ENCODE measurements at places on chromosomes 11 and 22.

DNA sequence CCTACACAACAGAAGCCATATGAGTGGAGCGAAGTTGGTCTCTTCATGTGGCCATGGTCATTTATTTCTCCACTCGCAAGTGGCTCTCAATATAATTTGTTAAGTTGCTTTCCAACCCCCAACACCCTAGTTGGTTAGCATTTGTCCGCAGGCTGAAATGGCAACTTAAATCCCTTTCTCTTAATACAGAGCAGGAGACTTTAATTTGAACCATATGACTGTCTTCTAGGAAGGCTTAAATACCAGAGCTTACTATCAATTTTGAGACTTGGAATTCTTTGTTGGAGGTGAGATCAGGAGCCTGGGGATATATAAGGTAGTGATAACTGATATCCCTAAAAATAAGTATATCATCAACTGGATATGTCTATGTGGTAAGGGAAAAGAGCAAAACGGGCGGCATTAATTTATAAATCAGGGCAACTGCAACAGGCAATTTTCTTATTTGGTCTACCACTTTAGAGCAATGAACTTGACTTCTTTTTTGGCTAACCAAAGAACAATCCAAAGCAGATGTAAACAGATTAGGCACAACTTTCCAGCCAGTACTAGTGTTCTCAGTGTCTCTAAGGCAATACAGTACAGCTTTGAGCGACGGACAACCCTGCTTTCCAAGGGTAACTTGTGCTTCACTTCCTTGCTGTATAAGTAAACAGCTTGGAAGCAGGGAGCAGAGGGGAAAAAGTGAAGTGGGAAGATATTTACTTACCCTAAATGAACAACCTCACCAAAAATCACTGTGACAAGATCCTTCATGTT, 74.7 kb upstream of the APOA1 start:
- no peak for DNase-seq

- DNase-seq = no peak
Observed at GRCh38 chr11:128905345-128906184, 14.4 kb downstream of the KCNJ5 start.

GRCh38 chr11:57222239-57222638, 14.8 kb downstream of the APLNR start:
- DNase-seq = no peak

DNA sequence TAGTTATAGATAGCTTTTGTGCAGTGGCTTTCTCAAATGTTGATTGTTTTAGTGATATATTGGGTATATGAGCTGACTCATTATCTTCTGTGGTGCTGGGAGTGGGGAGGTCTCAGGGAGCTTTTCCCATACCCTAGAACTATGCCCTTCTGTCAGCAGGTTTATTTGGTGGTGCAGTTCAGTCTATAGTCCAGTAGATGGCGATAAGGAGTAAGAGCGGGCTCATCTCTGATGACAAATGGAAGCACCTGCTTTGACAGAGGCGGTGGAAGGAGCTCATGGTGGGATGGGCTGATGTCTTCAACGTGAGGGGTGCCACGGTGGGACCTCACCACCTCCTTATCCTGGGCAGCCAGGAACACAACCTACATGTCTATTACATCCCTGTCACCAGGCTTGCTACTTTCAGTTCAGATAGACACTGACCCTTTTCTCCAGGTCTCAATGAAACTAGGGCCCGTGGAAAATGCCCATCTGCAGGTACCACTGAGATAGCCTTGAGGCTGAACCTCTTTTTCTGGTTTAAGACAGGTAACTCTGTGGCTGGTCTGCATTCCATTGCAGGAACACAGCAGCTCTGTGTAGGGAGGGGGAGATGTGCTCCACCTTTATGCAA, 13.0 kb upstream of the OR6A2 start:
- peak; percentile 11 for DNase-seq

DNA sequence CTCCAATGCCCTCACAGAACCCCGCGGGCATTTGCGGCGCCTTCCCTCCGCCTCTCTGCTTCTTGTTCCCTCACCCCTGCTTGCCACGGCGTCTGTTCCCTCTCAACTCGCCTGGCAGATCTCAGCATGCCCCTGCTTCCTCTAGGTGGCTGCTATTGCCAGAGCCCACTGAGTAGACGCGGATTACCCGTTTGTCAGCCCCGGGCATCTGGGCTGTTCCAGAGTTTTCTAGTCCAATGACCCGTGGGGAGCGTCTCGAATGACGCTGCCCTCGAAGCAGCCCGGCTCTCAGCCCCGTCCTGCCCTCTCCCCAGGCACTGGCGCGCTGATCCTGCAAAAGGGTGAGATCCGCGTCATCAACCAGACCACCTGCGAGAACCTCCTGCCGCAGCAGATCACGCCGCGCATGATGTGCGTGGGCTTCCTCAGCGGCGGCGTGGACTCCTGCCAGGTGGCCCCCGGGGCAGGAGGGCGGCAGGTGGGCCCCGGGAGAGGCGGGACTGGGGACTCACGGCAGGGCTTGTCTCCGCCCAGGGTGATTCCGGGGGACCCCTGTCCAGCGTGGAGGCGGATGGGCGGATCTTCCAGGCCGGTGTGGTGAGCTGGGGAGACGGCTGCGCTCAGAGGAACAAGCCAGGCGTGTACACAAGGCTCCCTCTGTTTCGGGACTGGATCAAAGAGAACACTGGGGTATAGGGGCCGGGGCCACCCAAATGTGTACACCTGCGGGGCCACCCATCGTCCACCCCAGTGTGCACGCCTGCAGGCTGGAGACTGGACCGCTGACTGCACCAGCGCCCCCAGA, 49.7 kb downstream of the ST14 start:
- DNase-seq = no peak

DNA sequence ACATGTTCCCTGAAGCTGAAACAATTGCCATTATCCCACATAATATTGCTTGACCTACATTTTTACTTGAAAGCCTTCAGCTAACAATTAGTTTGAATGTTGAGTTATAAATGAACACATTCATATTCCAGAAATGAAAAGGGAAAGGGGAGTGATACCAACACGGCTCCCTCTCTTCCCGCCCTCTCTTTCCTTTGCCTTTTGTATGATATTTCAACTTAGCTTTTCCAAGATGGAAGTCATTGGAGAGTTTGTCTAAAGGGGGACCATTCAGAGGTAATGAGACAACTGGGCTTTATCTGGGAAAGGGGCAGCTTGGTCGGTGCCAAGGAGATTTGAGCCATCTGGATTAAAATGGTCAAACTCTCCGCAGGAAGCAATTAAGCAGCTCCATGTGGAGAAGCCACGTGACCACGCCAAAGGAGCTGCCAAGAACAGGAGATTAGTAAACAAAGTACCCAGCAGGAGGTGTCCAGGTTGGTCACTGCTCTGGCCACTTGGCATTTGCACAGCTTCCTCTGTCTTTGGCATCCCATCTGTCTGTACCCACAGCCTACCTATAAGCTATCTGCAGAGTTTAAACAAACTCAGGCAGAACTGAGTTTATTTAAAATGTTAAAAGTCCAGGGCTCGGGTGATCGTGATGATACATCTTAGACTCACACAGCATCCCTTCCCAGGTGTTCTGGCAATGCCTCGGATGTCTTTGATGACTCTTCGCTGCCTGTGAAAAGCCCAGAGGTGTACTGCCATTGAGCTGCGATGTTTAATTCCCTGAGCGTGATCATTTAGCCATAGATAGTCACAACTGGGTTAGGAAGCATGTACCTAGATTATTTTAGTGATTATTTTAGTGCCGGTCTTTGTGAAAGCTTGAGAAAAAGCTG, 735.9 kb downstream of the NTM start:
- DNase-seq = no peak

- DNase-seq = no peak
Observed at GRCh38 chr11:91248199-91248807, 976.3 kb upstream of the FAT3 start.

DNA sequence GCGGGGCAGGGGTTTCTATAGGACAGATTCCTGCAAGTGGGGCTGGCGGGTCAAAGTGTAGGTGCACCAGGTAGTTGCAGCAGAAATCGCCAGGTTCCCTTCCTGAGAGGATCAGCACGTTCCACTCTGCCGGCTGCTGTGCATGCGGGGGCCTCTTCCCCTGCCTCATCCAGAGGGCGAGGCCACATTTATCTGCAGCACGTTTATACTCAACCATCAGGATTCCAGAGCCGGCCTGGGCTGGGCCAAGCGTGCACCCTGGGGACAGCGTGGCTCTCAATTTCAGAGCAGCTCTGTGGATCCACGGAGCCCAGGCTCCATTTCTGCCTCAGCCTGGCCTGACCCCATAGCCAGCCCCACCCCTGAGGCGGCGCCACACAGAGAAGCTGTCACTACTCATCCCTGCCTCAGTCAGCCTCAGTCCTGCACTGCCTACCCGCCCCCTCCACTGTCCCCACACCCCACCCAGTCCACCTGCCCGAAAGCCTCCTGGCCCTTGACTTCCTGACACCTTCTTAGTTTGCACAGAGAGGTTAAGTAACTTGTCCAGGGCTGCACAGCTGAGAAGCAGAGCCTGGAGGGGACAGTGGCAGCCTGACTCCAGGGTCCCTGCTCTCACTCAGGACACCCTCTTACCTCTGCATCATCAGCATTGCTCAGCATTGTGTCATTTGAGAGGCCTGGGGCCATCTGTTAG, 45.9 kb upstream of the RTL6 start:
- no peak for DNase-seq

DNA sequence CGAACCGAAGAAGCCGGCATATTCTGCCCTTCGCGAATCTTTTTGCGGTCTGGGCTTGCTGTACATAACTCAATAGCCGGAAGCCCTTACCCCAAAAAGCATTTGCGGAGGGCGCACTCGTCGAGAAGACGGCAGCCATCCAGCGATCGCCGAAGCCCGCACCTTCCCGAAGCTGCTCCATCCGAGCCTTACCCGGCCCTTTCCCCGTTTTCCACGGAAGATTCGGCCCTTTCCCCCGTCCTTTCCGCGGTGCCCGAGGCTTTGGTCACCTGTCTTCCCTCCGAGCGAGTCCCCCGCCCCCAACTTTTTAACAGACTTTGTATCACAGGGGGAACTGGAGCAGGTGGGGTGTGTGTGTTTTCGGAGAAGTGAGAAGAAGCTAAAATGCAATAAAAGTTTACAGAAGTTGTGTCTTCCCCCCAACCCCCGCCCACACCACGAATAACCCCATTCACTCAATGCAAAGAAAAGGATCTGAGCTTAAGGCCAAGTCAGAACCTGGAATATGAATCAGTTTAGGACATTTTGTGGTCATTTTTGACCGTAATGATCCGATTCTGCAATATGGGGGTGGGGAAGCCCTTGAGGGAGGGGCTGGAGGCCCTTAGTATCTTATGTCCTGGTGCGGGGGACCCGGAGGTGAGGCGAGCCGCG, 99.0 kb upstream of the HSD17B12 start:
- no peak for DNase-seq

- no peak for DNase-seq
Observed at GRCh38 chr11:102719620-102720277, 5.0 kb downstream of the MMP8 start.

- DNase-seq = no peak
Observed at GRCh38 chr11:416757-417621, 2.2 kb upstream of the SIGIRR start.

DNA sequence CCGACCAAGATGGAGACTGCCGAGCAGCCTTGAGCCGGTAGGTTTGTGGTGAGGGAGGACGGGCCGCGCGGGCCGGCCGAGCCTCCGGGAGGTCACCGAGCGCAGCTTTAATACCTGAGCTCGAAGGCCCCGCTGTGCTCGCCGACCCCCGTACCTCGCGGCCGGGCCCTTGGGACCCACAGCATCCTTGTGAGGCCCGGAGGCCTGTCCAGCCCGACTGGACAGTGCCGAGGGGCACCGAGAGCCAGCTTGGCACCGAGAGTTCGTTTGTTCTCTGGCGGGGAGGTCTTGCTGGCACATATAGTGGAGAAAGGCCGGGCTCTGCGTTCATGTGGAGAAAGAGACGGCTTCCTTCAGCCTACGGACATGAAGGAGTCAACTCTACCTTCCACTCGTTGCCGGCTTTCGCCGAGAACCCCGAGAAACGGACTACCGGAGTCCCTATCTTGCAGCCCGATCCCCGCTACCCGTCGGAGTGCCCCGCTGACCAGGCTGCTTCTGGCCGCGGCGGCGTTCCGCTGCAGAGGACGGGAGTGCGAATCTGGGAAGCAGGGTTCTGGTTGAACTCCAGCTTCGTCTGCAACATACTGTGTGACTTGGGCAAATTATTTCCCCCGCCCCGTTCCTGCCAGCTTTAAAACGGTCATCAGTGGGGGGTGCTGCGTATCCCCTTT, 349 bp downstream of the TSSC4 start:
- no peak for DNase-seq

DNA sequence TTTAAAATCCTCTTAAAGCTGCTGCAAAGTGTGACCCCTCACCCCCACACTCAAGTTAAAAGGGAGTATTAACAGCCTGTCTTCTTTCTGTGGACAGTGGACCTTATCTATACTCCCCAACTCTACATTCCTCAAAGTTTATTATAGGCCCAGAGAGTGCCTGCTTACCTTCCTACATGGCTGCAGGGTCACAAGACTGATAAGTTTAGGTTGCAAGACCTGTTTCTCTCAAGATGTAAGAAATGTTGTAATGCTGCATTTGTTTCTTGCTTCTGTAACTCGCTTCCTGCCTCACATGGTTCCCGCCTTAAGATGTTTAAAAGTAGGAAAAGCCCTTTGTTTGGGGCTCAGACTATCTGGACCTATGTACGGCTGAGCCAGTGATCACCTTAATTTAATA, 10.1 kb upstream of the NXPE1 start:
- DNase-seq = no peak

DNA sequence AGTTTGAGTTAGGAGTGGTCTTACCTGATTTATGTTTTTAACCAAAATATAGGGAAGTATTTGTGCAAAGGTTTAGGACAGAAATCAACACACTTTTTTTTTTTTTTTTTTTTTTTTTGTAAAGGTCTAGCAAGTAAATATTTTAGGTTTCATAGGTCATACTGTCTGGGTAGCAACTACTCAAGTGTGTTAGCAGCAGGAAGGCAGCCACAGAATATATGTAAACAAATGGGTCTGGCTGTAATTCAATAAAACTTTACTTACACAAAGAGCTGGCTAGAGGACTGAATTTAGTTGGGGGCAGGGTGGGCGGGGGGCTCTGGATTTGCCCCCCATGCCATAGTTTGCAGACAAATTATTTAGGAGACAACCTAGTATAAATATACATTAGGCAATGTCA, 510.4 kb downstream of the NELL1 start:
- DNase-seq = no peak

DNA sequence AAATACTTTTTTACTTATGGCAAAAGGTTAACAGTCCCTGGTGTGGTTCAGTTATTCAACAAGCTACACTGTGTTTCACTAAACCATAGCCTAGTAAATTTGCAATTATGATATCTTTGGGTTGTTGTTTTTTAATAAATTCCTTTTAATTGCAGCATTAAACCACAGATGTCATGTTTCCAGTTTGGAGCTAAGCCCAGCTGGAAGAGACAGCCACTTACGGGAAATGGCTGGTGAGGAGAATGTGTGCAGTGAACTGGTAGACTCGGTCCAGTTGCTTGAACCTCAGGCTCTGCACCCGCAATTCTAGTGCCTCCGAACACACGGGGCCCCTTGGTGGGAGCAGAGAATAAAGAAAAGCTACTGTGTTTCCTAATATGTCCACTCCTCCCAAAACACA, 70.8 kb downstream of the WNT11 start:
- DNase-seq = no peak

All from GM12878 (cell line).